CMK (cell line): ENCODE measurements at places on chromosomes 13 and 19.

DNA sequence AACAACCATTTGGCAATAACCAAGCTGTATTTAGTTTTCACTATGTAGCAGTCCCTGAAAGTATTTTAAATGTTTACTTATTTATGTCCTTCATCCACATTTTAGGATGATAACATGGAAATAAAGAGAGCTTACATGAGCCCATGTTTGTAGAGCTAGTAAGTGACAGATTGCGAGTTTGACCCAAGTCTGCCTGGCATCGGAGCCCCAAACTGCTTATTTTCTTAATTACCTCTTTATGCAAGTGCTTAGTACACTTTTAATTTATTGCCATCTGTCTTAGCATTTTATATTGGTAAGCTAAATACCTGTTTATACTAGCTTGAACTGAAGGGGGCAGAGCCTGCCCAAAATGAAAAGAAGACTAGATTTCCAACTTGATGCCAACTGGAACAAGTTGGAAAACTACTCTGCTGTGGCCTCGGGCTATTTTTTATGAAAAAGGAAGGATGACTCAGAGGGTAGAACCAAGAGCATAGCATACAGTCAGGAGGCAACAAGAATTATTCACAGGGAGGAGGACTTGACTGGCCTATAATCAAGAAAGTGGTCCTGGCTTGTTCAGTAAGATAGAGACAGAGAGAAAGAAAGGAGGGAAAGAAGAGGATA is 150.2 kb downstream of the NDFIP2 start:
- DNase-seq, result no peak

DNA sequence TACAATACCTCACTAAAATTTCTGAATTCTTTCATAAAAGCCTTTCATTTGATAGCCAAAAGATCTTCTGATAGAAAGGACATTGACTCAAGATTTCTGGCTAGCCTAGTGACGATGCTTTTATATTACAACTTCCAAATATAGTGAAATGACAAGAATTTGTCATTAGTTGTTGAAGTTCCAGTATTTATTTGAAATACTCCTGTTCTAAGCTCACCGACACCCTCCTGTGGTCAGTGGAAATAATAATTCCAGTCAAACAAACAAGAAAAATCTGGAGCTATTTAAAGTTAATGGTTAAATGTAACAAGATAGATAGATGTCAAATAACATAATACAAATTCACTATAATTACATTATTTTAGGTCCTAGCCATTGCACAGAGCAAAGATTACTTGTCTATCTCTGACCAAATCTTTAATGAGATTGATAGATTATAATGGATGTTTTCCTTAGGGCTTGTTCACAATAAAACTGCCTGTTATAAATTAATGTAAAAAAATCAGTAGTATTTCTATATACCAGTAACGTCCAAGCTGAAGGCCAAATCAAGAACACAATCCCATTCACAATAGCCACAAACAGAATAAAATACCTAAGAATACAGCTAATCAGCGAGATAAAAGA is 195.5 kb downstream of the RGCC start:
- DNase-seq, result no peak

- no peak for DNase-seq
Measured at GRCh38 chr13:51534041-51534817, 50.0 kb upstream of the WDFY2 start.

- DNase-seq, result no peak
Measured at GRCh38 chr19:17968362-17968761, 1.5 kb downstream of the KCNN1 start.

GRCh38 chr19:41957161-41957837 is 1.8 kb downstream of the RABAC1 start:
- no peak for DNase-seq

GRCh38 chr19:40596608-40597328 is 4.4 kb upstream of the LTBP4 start:
- DNase-seq, result no peak

DNA sequence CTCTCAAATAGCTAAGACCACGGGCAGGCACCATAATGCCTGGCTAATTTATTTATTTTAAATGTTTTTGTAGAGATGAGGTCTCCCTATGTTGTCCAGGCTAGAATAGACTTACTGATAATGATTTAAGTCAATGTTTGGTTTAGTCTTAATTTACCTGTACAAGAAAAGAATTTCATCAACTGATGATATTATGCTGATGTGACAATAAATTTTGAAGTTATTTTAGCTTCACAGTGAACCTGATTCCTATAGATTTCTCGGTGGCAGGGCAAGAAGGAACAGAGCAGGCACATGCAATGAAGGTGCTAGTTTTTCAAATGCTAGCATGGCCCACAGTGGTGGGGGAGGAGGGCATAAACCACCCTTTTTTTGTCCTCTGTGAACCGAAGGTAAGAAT is 42.6 kb upstream of the CBY2 start:
- no peak for DNase-seq

DNA sequence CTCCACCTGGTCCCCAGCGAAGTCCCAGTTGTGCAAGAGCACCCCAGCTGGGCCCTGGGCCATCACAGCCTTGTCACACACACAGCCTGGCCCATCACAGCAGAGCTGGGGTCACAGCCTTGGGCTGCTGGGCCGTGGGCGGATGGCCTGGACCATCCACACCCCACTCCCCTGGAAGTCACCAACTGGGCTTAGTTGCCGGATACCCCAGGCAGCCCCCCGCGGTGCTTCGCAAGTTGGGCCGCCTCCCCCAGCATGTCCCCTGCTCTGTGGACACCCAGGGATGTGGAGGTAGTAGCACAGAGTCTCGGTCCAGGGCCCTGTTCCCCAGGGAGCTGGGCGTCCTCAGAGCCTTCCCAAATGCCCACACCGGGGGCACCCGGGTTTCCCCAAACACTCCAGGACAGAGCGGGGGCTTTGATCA is 4.5 kb upstream of the ZNF554 start:
- DNase-seq, result no peak

DNA sequence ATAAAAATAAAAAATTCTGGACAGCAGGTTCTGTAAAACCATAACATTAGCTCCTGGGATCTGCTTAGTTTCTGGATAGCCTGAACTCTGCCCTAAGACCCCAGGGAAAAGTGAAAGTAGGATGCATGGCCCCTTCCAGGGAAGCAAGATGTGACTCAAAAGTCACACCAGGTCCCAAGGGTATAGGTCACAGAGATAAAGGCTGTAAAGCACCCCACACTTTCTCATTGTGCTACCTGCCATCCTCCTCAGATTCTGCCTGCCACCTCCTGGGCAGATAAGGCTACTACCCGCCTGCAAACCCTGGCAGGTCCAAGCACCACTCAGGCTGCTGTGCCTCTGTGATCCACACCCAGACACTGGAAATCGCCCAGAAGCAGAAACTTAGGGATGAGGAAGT is 20.6 kb downstream of the FFAR2 start:
- no peak for DNase-seq

DNA sequence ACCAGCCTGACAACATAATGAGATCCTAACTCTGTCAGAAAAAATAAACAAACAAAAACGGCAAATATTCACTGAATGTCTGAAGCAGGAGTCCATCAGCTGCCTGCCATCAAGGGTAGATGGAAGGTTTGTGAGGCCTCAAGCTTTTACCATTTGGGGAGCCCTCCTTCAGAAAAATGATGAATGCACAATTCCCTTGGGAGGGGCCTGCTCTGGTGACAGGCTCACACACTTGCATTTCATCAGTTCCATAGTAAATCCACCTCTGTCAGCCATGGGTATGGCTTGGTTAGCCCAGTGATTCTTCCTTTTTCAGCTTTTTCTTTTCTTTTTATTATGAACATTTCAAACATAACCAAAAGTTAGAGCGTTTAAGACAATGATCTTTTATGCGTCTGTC is 26.3 kb upstream of the KATNAL1 start:
- DNase-seq, result no peak

- no peak for DNase-seq
Measured at GRCh38 chr13:64239372-64239771, 2823.7 kb upstream of the PCDH20 start.

DNA sequence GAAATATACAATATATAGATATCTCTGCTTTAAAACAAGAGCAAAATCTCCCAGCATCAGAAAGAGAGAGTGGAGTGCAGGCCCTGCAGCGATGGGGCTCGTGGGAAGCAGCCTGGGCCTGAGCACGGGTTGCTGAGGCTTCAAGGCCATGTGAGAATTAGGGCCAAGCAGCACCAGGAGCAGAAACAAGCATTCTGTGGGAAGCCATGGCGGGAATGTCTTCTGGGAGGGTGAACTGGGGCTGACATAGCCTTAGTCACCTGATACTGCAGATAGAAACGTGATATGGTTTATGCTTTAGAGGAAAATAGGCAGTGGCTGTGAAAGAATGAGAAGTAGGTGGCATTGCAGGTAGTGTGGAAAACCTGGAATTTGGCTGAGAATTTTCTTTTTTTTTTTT is 472.3 kb downstream of the IRS2 start:
- no peak for DNase-seq

DNA sequence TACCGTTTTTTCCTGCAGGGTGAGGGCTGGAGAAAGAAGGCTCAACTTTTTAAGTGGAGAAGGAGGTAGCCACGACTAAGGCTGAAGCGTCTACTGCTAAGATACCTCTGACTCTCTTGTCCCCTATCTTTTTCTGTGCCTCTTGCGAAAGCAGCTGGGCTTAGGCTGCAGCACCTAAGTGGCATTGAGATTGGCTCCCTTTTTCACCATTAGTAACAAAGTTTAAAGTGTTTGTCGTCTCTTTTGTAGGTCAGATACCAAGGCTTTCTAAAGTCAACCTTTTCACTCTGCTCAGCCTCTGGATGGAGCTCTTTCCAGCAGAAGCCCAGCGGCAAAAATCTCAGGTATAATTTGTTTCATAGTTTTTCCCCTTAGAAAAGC is 887 bp downstream of the CDADC1 start:
- DNase-seq, result no peak

- DNase-seq, result no peak
Measured at GRCh38 chr19:47142779-47143178, 12.1 kb downstream of the SAE1 start.

DNA sequence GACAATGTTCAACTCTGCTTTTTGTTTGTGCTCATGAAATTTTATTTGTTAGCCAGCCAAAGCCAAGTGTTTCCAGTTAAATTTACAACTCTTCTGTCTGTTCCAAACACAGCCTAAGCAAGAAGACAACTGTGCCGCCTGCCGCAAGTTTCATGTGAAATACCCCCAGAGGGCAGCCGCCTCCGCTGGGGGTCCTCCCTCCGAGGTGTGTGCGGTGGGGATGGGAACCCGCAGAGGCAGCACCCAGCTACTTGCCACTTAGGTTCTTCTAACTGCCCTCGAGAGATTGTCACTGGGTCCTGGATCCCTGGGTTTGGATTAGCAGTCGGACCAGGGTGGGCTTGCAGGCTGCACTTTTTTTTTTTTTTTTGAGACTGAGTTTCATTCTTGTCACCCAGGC is 28.5 kb downstream of the ATP11A start:
- DNase-seq, result no peak

DNA sequence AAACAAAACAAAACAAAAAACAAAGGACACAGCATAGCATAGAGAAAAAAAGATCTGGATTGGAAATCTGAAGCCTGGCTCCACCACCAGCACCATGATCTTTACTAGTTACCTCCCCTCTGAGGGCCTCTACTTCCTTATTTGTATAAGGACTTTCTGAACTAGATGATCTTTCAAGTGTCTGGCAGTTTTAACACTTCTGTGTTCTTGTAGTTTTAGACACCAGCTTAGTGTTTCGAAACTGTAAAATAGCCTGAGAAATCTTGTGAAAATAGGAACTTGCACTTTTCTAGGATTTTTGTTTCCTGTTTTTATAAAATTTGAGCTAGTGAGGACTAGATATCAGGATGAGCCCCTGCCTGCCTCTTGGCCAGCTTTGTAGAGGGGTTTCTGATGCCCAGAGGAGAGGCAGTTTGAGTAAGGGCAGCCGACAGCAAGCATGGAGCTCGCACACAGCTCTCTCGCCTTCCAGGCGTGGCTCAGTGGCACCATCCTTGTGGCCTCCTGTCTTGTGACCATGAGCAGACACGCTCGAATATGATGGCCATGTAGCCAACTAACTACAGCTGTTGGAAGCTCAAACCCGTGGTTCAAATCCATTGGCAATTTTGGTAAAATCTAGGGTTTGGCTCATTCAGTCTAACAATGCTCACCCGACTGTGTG is 319.0 kb downstream of the KCNRG start:
- DNase-seq, result no peak

GRCh38 chr13:22176968-22177520 is 506.2 kb downstream of the FGF9 start:
- no peak for DNase-seq

- no peak for DNase-seq
Measured at GRCh38 chr19:34573226-34573864, 91.8 kb downstream of the WTIP start.

DNA sequence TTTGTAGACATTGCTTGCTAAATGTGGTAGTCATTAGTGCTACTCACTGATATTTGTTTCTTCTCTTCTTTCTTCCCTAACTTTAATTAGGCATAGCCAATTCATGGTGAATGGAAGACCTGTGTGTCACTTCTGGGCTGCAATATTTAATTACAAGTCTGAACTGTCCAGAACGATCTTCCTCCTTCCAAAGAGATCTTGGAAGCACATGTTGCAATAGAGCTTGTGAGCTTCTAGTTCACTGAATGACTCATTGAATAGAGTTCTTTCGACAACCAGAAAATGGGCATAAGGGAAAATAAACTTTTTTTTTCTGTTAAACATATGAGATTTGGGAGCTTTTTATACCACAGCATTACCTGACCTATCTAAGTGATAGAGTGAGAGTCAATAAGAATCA is 1264.6 kb downstream of the PCDH9 start:
- DNase-seq, result no peak

DNA sequence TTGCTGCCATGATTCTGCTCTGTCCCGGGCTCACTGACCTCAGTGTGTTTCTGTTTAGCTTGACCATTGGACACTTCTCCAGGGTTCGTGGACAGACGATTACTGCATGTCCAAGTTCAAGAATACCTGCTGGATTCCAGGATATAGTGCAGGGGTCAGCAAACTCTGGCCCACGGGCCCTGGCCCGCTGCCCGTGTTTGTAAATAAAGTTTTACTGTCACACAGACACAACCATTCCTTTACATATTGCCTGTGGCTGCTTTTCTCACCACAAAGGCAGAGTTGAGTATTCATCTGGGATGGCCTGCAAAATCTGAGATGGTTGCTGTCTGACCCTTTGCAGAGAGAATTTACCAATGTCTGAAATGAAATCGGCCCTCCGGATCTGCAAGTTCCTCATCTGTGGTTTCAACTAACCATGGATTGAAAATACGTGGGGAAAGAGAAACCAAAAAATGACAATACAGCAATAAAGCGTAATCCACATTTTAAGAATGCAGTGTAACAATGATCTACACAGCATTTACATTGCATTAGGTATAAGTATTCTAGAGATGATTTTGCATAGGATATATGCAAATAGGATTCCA is 25.9 kb upstream of the F2RL3 start:
- DNase-seq, result no peak

GRCh38 chr13:111280681-111281585 is 39.5 kb upstream of the TEX29 start:
- no peak for DNase-seq

GRCh38 chr19:57934820-57935665 is at the start of gene ZNF418:
Gene ZNF418 (minus strand): TSS chr19:57935402. CDS start chr19:57933822, 1,580 bp downstream.
- no peak for DNase-seq

DNA sequence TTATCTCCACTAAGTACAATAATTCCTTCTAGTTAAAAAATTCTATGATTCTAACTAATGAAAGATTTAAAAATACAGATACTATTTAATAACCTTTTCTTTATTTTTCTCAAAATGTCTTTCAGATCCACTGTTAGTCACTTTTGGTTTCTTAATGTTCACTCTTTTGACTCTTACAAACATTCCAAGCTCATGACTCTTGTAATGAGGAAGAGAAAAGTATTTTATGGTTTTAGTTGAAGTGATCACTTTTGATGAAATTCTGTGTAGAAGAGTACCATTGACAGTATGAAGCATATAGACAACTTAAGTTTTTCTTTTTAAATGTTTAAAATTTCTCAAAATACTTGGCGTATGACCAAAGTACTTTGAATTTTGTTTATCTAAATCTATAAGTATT is 27.8 kb downstream of the COG3 start:
- no peak for DNase-seq
